Brain pericyte (primary cell): ENCODE measurements at places on chromosomes 2 and 18.

- no peak for DNase-seq
Observed at GRCh38 chr2:240398661-240399267, 36.7 kb upstream of the GPC1 start.

GRCh38 chr2:16040271-16041010 is 100.1 kb downstream of the MYCN start:
- DNase-seq = no peak

GRCh38 chr2:15955232-15955988 is 15.1 kb downstream of the MYCN start:
- no peak for DNase-seq

DNA sequence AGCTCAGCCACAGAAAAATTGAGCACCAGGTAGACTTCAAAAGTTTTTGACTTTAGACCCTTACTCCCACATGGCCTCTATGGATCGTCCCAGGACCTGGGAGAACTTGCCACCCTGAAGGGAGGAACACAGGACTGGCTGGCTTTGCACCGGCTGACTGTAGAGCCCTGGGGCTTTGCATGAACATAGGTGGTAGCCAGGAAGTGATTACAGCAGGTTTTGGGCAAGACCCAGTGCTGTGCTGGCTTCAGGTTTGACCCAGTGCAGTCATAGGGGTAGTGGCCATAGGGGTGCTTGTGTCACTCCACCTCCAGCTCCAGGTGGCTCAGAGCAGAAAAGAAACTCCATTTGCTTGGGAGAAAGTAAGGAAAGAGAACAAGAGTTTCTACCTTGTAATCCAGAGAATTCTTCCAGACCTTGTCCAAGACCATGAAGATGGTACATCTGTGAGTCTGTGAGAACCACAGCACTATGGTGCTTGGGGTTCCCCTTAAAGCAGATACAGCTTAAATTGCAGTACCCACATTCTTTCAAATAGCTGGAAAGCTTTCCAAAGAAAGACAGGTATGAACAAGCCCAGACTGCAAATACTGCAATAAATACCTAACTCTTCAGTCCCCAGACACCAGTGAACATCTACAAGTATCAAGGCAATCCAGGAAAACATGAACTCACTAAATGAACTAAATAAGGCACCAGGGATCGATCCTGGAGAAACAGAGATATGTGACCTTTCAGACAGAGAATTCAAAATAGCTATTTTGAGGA is 13.0 kb upstream of the SESTD1 start:
- no peak for DNase-seq

- DNase-seq = no peak
Observed at GRCh38 chr18:5451871-5452270, 91.9 kb downstream of the EPB41L3 start.

GRCh38 chr18:58541146-58541788 is 87.6 kb downstream of the ALPK2 start:
- no peak for DNase-seq

GRCh38 chr2:9753665-9754531 is 89.4 kb upstream of the TAF1B start:
- no peak for DNase-seq

GRCh38 chr2:171244970-171245782 is 84.5 kb upstream of the TLK1 start:
- DNase-seq = no peak

DNA sequence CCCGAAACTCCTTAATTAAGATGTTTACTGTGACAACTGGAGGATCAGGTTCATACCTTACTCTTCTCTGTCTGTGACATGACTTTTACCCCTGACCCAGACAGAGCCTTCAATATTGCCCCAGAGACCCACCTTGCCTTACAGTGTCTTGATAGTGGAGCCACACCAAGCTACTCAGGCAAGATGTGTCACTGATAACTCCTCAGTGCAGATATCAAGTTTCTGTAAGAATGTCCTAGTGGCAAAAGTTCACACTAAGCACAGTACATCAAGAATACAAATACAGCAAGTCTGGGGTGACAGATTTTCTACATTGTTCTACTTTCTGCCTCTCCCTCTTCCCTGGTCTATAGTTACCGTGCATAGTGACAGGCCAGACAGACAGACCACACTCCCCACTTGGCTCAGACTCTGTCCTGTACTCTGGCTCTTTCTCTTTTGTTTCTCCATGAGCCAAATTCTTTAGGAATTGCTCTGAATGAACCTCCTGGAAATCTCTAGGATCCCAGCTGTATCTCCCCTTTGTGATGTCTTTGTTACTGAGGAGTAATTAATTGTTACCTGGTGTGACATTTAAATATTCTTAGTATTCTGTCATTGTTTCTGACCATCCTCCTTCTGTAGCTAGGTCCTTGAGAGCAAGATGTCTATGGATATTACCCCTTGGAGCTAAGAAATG is 24.1 kb upstream of the APOB start:
- no peak for DNase-seq

GRCh38 chr2:70607121-70607561 is 53.5 kb upstream of the TGFA start:
- DNase-seq = no peak

DNA sequence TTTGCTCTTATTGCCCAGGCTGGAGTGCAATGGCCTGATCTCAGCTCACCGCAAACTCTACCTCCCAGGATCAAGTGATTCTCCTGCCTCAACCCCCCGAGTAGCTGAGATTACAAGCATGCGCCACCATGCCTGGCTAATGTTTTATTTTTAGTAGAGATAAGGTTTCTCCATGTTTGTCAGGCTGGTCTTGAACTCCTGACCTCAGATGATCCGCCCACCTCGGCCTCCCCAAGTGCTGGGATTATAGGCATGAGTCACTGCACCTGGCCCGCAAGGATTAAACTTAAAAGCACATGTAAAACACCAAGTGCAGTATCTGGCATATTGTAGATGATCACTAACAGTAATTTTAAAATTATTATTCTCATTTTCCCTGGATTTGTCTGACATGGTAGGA is 72.9 kb downstream of the C1QL2 start:
- DNase-seq = no peak

DNA sequence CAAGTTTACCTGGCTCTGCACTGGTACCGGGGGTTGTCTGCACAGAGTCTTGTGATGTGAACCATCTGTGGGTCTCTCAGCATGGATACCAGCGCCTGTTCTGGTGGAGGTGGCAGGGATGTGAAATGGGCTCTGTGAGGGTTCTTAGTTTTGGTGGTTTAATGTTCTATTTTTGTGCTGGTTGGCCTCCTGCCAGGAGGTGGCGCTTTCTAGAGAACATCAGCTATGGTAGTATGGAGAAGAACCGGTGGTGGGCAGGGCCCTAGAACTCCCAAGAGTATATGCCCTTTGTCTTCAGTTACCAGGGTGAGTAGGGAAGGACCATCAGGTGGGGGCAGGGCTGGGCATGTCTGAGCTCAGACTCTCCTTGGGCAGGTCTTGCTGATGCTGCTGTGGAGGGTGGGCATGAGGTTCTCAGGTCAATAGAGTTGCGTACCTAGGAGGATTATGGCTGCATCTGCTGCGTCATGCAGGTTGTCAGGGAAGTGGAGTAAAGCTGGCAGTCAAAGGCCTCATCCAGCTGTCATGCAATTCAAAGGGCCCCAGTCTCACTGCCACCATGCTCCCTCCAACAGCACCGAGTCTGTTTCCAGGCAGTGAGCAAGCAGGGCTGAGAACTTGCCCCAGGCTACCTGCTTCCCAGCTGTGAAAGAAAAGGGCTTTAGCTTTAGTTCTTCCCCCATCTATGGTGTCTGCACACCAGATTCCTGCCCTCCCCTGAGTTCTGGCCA is 278.0 kb downstream of the METTL4 start:
- DNase-seq = no peak

DNA sequence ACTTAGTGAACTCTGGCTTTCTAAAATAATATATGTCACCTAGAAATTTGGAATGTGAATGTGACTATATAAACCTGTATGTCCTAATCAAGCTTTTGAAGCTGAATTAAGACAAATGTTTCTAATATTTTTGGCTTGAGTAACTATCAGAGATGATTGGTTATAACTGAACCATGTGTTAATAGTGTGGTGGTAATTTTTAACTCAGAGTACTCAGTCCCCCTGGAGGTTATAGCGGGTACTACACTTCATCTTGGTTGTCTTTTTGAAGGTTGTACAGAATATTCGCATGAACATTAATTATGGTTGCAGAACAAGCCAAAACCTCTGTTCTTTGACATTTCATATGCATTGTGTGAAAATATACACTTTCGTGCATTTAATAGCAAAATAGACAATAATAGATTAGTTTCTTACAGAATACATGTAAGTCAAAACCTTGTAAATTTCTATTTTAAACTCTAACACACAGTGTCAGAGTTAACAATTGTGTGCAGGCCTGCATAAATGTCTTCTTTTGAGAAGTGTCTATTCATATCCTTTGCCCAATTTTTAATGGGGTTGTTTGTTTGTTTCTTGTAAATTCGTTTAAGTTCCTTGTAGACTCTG is 86.0 kb downstream of the OSBPL6 start:
- DNase-seq = no peak

GRCh38 chr2:189056200-189057106 is 82.3 kb downstream of the COL3A1 start:
- no peak for DNase-seq

DNA sequence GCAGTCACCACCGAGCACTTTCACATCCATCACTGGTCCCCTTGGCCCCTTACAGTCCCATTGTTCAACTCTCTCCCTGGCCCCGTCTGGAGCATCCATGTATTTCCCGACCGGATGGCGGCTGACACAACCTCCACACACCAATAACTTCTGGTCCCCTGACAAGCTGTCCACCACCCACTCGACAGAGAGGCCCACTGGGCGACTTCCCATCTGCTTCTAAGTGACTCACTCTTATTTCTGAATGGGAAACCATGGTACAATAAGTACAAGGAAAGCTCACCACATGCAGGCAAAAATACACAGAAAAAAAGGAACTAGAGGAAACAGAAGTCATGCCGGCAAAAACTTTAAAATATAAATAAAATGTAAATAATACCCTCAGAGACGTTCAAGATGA is 82.9 kb upstream of the RAB12 start:
- DNase-seq = no peak
